ENCODE measurements at places on chromosomes 7 and 10.
A peak's percentile ranks its signal among the peaks of the same experiment; 100 is the strongest.

DNA sequence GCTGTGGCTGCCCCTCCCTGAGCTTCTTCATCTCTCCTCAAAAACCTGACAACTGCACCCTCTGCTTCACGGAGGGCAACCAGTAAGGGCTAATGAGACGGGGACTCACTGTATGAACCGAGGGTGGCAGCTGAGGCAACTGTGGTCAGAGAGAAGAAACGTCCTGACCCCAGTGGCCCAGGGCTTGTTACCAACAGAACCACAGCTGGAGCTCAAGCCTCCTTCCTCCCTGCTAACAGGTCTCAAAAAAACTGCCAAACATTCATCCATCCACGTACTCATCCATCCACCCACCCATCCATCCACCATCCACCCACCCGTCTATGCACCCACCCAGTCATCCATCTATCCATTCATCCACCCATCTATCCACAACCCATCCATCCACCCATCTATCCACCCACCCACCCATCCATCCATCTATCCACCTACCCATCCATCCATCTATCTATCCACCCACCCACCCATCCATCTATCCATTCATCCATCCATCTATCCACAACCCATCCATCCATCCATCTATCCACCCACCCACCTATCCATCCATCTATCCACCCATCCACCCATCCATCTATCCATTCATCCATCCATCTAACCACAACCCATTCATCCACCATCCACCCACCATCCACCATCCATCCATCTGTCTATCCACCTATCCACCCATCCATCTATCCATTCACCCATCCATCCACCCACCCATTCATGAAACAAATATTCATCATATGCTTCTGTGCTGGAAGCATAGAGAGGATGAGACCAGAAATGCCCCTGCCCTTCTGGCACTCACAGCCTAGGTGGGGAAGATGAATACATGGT, 111.7 kb downstream of the PDGFA start:
- DNase-seq, result no peak

DNA sequence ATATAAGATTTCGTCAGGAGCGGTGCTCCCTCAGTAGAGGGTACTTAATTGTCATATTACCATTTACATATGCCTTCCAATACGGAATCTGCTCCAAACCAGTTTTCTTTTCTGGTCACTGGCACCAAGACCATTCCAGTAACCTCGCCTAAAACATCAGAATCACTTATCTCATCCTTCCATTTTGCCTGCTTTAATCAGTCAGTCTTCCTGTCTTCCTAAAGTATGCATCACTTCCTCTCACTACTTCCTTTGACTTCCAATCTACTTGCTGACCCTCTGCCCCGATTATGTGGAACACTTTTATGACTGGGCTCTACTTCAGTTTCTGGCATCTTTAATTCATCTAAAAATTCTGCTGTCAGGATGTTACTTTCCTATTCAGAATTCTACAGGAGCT, 33.5 kb downstream of the CUL2 start:
- no peak for DNase-seq

GRCh38 chr10:13614530-13615332, 28.0 kb downstream of the PRPF18 start:
- no peak for DNase-seq

GRCh38 chr7:131654668-131655326, 98.4 kb upstream of the PODXL start:
- DNase-seq, result peak; percentile 89

DNA sequence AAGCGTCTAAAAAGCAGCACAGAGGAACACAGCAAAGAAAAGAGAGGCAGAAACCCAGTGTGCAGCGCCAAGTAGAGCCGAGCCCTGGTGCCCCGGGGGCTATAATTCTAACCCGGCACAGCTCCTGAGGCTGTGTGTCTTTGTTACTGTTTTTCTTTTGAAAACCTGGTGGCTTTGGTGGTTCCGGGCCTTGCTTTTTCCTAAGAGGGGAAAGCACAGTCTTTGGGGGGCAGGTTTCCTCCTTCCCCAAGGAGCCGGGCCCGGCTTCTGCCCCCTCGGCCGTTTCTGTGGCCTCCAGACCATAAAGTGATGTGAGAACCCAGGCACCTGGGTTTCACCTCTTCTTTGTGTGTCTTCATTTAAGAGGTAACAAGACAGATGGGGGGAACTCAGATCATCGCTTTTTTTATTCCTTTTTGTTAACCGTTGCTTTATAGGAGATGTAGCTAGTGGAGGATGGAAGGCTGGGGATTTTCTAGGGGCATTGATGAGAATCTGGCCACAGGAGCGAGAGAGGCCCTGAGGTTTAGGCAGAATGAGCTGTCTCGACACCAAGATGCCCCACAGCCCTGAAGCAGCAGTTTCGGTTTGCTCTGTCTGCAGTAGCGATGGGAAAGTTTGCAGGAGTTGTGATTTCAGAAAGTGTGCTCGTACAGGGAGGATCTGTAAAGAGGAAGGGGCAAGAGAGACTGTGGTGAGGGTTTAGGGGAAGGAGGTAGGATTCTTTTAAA, 367.8 kb upstream of the GALNT17 start:
- no peak for DNase-seq

DNA sequence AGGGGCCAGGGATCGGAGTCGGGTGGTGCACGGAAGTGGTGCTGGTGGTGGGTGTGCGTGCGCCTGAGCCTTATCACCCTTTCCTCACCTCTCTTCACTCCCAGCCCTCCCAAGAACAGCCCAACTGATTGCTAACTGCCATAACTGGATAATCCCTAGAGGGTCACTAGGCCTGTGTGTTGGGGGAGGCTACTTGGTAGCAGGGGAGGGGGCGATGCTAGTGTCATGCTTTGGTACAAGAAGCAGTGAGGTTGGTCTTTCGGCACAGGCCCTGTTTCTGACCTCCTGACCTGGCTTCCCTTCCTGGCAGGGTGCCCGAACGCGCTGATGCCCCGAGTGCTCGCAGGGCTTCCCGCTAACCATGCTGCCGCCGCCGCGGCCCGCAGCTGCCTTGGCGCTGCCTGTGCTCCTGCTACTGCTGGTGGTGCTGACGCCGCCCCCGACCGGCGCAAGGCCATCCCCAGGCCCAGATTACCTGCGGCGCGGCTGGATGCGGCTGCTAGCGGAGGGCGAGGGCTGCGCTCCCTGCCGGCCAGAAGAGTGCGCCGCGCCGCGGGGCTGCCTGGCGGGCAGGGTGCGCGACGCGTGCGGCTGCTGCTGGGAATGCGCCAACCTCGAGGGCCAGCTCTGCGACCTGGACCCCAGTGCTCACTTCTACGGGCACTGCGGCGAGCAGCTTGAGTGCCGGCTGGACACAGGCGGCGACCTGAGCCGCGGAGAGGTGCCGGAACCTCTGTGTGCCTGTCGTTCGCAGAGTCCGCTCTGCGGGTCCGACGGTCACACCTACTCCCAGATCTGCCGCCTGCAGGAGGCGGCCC, 652 bp downstream of the KAZALD1 start:
- peak; percentile 71 for DNase-seq

Measured in suppressor macrophage treated with lipopolysaccharide for 4 hours (primary cell).